NCI-H1930 (cell line): ENCODE measurements at places on chromosomes 11 and 22.

- DNase-seq, result no peak
These were observed 225.5 kb upstream of the POU2AF2 start for GRCh38 chr11:111019871-111020670.

DNA sequence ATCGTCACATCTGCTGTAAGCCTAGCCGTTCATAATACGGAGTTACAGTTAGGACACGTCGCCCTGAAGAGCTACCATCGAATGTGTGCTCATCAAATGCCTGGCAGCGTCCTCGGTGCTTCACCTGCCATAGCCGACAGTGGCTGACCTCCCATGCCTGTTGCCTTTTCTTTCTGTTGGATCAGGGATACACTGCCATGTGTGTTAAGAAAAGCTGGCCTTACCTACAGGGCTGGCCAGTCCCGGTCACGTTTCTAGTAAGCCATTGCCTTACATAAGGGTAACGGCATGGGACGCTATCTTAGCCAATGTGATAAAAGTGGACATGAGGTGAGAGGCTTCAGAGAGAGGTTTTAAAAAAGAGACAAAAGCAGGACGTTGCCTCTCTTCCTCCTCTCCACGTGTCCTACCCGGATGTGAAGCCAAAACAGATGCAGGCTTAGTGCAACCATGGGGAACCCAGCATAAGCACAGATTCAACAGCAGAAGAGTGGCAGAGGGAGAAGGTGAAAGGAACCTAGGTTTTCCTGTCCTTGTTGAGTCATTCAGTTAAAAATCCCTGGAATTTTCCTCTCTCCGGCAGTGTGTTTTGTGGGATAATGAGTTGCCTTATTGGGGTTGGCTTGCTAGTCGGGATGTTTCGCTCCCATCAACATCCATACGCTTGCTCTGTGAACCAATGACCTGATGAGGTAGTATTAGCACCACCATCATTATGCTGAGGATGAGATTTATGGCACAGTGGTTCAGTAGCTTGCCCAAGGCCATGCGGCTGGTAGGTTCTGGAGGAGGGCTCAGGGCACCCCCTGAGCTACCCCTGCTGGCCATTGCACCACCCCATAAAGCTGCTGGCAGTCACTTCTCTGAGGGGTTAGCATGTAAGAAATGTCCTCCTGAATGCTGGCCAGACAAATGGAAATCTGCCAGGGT, 67.4 kb upstream of the B3GAT1 start:
- DNase-seq, result no peak

GRCh38 chr11:77470504-77470903, 3.4 kb downstream of the PAK1 start:
- no peak for DNase-seq

DNA sequence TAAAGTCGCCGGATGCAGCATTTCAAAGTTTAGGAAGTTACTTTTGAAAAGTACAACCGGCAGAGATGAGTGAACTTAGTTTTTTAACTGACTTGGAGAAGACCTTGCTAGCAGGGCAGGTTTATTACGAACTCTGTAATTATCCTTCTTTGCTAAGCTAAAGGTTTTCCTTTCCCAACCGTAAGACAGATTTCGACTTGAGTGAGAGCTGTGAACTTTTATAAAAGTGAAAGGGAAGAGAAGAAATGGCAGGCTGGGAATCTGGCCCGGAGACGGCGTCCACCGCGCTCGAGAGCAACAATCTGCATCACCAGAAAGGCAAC, 659 bp upstream of the TEAD1 start:
- DNase-seq, result no peak

DNA sequence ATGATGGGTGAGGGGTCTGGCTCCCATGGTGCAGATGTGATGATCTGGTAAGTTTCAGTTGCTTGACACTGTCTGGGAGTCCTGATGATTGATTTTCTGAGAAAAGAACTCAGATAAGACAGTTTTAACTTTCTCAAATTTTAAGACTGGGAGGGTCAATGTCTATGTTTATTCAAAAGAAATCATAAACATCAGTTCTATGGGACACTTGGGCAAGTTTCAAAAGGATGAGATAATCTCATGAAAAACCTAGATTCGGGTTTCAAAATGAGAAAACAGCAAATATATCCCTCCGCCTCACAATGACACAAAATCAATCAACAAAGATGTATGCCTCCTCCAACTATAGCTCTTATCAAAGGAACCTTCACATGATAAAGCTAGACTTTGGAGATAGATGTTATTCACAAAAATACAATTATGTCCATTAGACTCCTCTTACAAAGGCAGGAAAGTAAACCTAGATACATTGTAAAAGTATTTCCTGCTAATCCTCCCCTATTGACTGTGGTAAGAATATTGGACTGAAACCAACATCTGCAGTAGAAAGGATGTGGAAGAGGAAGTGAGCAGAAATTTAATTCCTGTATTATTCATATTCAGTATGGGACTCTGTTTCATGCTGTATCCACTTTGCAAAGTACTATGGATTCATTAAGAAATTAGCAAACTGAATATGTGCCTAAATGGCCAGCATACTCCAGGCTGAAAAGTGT, 21.6 kb downstream of the SVIP start:
- no peak for DNase-seq

GRCh38 chr22:43887391-43887790, 4.4 kb downstream of the PNPLA5 start:
- no peak for DNase-seq

GRCh38 chr11:96448225-96448624, 58.4 kb downstream of the JRKL start:
- no peak for DNase-seq

DNA sequence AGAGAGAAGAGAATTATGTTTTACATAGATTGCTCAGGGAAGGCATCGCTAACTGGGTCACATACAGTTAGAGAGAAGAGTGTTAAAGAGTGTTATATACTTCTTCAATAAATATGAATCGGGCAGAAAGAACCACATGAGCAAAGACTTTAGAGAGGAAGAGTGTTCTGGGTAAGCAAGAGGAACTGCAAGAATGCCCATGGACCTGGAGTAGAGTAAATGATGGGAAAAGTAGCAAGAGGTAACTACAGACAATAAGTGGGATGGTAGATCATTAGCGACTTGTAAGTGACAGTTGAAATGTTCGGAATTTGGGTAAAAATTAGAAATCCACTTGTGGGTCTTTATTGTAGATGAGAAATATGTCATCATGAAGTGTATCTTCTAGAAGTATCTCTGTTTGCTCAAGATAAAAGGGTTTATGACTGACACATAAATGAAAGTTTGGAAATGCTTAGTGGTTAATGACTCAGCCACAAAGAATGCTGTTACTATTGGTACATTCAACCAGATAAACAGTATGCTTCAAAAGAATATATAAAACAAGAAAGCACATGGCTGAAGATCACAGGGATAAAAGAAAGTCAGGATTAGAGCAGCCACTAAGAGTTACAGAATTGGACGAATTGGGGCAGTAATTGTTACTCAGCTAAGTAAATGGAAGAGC, 229.3 kb downstream of the CASP12 start:
- no peak for DNase-seq

GRCh38 chr22:20567371-20567847, 60.0 kb downstream of the MED15 start:
- DNase-seq, result no peak

- DNase-seq, result no peak
These were observed 21.5 kb downstream of the RIBC2 start for GRCh38 chr22:45434981-45435380.

GRCh38 chr11:8584511-8584910, 9.5 kb downstream of the STK33 start:
- no peak for DNase-seq

DNA sequence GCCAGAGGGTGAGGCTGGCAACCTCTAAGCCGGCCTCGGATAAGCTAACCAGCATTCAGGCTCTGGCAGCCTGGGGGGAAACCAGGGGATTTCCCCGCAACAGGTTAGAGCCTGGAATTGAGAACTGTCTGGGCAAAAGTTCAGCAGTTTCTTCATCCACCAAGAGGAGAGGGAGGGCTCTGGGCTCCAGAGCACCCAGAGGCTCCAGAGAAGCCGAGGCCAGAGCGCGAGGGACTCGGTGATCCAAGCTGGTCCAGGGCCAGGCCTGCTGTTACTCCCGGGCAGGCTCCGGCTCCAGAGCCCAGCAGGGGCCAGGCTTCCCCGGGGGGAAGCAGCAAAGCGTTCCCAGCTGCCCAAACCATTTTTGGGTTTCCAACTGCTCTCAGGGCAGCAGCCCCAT, 13.3 kb upstream of the SH3BP1 start:
- DNase-seq, result no peak

- no peak for DNase-seq
These were observed 4.7 kb downstream of the FCHSD2 start for GRCh38 chr11:73137262-73137943.

GRCh38 chr22:28939394-28939793, 56.0 kb downstream of the ZNRF3 start:
- no peak for DNase-seq

DNA sequence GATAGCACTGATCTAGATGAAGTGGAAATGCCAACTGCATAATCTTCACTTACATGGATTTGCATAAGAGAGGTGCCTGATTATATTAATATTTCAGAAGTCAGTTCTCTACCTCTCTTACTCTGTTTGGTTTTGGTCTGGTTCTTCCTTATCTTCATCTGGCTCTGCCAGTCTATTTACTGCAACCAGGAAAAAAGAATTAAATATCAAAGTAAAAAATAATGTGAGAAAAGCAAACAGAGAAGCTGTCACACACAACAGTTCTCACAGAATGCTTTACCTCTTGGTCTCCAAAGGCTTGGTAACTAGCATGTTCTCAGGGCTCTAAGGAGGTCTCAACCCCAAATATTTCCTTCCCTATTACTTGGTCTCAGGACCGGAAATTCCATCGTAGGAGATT, 6.7 kb downstream of the VSIG10L2 start:
- DNase-seq, result no peak

DNA sequence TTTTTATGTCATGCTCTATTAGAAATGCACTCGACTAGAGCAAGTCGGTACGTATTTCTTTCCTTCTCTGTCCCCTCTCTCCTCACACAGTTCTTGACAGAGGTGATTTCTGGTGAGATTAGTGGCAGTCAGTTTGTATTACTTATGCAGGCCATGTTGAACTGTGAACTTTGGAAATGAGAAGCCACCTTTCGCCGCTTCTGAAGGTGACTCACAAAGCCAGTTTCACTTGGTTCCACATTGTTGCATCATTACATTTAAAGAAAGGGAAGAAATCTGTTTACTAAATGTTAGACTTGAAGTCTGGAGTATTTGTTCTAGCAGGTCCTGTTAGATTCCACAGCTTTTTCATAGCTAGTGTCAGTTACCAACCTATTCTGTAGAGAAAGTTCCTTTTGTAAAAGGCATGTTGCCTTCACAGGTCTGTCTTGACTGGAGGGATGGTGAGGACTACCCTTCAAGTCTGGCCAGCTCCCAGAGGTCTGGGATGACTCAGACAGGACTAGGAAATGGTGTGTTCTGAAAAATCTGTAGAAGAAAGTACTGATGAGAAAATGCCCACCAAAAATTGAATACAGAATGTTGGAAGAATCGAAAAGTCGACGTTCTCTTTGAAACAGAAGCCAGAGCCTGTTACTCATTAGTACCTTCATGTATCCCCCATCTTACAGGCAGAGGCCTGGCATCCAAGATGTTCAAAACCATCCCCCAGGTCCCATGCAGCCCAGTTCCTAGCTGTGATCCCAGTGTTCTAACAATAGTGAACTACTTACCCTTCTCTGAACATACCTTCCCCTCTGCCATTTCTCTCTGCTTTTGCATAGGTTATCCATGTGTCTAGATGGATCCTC, 181.4 kb downstream of the DBX1 start:
- DNase-seq, result no peak

GRCh38 chr22:47084226-47084625, 321.8 kb downstream of the TBC1D22A start:
- DNase-seq, result no peak

GRCh38 chr11:11471201-11471600, 118.2 kb upstream of the CSNK2A3 start:
- DNase-seq, result no peak
